ENCODE measurements at places on chromosomes 12 and 14.

GRCh38 chr12:13592063-13592942, 389.1 kb downstream of the GRIN2B start:
- no peak for DNase-seq

- DNase-seq: no peak
Observed at GRCh38 chr14:54348923-54349620, 47.7 kb upstream of the CDKN3 start.

DNA sequence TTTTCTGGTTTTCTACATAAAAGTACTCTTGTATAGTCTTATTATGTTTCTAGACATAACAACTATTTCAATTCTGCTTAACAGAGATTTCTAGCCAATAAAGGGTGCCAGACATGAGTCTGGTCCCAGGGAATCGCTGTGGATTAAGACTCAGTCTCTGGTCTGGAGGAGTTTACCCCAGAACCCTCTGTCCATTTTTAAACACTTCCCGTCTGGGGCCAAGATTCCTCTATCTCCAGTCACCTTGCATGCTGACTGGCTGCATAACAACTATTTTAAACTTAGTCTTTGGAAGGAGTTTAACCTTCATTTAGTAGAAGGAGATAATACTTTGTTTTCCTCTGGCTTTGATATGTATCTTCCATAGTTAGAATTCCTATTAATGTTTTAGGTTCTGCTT, 163.1 kb upstream of the IFNG-AS1 start:
- no peak for DNase-seq

GRCh38 chr14:88866305-88866704, 41.9 kb downstream of the TTC8 start:
- DNase-seq: peak; percentile 15

DNA sequence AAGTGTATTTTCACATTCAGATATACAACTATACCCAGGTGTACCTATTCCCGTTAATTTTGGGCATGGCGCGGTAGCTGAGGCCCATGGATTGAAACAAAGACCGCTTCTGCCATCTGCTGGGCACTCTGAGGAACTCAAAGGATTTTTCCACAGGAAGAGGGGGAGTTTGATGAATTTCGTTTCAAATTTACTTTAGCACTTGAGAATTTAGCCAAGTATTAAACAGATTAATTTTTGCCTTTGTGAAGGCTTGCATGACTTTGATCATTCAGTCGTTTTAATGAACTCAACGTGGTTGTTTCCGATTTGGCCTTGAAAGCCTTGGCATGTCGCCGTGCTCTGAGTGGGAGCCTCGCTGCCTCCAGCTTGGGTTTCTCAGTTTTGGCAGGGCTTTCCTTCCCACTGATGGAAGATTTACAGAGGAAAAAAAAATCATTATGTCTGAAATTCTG, 153.2 kb upstream of the DDHD1 start:
- peak; percentile 73 for DNase-seq

DNA sequence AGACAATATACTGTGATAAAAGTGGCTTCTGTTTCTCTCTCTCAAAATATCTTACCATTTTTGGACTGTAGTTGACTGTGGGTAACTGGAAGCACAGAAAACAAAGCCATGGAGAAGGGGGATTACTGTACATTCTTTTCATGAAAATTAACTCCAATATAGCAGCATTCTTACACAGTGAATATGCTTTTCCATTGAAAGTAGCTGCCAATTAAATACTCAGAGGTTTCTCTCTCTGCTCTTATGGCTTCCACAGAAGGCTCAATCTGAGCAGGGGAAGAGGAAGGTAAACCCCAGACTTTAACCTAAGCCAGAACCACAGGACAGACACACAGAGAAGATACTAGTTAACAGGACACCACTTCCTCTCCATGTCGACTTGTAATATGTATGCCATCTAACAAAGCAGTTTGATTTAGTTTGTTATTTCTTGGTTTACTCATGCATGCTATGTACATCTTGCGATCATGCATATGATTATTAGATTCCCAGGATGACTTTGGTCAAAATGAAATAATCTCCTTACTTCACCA, 150.2 kb downstream of the SSPN start:
- DNase-seq: no peak

DNA sequence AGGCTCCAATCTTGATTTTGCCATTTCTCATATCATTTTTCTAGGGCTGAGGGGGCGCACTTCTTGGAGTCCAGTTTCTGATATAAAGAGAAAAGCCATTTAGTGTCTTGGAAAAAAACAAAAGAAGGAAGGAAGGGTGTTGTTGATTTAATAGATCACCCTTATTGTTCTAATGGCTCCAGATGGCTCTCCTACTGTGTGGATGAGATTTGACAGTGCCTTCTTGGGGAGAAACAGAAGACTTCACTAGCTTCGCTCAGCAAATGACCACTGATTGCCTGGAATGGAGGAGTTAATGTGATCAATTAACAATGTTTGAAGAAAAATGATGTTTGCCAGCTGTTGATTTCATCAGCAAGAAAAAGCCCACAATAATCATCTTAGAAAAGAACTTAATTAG, 216.2 kb downstream of the APAF1 start:
- DNase-seq: no peak

- peak; percentile 84 for DNase-seq
Observed at GRCh38 chr12:6333566-6333965, 8.3 kb downstream of the TNFRSF1A start.

GRCh38 chr14:101256266-101256665, 305.0 kb upstream of the DIO3 start:
- no peak for DNase-seq

DNA sequence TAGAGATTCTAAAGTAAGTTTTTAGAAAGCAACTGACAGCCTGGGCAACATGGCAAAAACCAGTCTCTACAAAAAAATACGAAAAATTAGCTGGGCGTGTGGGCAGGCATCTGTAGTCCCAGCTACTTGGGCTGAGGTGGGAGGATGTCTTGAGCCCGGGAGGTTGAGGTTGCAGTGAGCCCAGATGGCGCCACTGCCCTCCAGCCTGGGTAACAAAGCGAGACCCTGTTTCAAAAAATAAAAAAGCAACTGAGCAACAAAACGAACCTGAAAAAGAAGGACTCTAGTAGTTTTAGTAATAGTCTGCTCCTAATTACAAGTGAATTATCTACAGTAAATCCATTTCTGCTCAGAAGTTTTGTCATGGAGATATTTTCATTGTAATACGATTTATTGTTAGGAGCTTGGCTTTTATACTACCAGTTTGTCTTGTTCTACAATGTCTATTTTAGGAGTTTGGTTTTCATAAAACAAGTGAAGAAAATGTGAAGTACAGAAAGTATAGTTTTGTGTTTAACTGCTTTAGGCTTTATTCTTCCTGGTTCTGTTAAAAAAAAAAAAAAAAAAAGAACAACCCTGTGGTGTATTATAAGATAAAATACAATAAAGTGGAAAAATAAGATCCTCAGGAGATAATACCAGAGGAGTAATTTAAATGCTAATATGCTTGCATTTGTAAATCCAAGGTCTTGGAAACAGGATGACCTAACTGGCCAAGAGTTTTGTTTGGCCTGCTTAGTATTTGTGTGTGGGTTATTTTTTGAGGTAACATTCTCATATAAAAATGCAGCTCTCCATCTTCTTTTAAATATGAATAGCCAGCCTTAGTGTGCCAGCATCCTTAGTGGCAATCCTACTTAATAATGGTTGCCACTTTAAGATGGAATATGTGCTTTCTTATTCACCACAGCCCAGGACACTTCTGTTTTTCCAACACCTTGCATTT, 2.8 kb downstream of the TMX1 start:
- DNase-seq: peak; percentile 13

DNA sequence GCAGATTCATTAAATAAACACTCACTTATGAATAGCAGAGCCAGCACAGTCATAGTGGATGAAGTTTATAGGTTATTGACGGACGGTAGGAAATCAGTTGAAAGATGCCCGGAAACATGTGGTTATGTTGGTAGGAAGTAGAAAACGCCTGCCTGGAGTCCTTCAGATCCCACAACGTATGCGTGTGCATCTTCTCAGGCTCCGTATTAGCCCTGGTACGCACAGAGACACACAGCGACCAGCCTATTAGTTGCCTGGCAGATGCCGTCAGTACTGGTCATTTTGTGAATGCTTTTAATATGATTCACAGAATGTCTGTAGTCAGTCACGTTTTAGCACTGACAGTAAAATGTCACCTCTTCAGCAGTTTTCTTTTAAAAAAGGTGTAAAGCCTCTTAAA, 196.4 kb downstream of the RGS6 start:
- no peak for DNase-seq

- DNase-seq: peak; percentile 22
Observed at GRCh38 chr12:19894050-19894449, 454.8 kb downstream of the AEBP2 start.

- DNase-seq: peak; percentile 60
Observed at GRCh38 chr12:121443193-121443870, 43.4 kb downstream of the RNF34 start.

GRCh38 chr14:68819260-68819691, 26.4 kb upstream of the ZFP36L1 start:
- peak; percentile 65 for DNase-seq

DNA sequence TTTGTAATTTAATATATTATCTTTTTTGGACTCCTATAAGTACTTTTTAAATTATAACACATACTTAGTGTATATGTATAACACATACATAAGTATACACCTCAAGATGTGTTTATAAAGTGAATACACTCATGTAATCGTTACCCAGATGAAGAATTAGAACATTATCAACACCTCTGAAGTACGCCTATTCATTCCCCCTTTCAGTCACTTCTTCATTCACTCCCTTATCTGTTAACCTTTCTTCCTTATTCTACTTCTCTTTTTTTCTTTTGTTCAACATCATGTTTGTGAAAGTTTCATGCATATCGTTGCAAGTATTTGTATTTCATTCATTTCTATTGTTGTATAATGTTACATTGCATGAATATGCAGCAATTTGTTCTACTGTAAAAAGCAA, 98.5 kb downstream of the ARID2 start:
- no peak for DNase-seq

DNA sequence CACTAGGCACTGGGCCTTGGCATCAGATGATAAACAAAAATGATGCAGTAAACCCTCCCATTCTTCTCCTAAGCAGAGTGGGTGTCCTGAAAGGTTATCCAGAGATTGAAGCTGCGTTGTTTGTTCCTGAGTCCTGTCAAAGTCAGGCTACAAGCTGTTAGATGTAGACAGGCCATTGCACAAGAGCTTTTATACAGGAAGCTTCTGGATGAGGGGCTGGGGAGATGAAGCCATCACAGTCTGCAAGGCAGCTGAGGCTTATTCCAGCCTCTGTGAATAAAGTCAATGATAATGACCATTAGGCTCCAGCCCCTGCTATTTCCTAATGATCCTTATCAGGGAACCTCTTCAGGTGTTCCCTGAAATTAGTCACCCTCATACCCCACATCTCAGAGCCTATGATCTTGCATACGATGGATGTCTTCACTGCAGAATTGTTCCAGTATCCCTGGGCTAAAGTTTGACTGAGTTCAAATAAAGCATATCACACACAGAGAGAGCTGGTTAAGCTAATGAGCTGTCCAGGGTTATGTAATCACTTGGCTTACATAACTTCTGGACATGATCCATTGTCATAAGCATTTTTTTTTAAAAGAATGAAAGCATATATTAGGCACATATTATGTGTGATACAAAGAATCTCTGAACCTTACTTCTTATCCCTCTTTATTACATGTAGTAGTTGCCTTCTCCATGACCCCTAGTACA, 337.1 kb upstream of the OR4E1 start:
- no peak for DNase-seq

DNA sequence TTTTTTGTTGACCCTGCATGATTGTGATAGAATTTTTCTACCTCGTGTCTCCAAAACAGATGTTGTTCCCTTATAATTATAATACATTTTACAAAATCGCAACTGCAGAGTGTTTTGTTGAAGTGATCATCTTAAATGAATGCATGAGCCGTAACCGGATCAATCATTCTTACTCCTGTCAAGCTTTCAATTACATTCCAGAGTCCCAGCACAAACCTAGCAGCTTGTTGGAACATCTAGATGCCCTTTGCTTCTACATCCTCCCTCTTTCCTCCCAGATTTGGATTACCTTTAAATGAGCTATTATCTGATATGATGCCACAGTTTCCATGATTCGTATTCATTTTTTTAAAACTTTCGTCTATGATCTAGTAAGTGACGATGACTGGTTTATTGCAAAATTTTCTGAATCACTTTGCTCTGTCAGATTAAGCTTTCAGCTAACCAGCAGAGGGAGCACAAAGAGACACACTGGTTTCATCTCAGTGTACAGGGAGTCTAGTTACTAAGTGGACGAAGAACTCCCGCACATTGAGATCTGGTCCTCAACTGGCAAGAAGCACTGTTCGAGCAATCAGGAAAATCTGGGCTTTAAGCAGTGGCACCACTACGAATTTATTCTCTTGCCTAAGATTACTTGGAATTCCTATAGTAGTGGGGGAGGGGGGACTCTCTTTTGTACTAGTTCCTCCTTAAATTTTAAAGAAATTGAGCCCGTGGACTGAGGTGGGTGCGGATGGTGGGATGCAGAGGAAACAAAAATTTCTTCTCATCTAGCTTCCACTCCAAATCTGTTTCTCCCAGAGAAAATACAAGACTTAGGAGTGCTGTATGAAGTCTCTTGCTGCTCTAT, 40.9 kb downstream of the TSHR start:
- peak; percentile 61 for DNase-seq

DNA sequence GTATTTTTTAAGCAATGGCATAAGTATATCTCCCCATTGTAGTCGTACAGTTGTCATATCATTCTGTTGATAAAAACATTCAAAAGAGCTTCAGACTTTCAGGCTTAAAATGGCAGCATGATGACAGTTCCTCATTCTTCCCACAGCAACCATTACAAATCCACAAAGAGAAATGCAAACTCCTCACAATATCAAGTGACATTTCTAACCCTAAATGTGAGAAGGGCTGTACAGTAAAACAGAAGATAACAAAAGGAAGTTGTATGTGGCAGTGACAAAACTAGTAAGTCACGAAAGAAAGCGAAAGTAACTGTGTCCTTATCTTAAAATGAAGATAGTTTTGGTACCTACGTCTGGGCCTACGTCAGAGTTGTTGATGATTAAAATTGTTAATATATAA, 46.7 kb downstream of the GXYLT1 start:
- DNase-seq: peak; percentile 26

DNA sequence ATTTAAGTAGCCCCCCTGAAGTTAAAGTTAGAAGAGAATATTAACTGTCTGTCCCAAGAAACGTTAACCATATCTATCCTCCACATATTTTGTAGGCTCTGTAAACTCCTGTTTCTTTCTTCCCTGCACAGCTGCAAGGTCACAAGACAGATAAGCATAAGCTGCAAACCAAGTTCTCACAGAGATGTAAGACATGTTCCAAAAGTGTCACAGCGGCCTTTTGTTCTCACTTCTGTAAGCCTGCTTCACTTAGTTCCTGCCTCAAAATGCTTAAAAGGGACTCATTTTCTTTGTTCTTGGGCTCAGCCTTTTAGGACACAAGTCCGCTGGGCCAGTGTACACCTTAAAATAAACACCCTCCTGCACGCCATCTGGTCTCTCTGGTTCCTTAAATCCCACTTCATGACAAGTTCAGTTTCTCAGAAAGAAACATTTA, 3.2 kb downstream of the RNASE1 start:
- no peak for DNase-seq

- DNase-seq: no peak
Observed at GRCh38 chr12:76247026-76247646, 101.1 kb downstream of the BBS10 start.

- DNase-seq: no peak
Observed at GRCh38 chr14:92848887-92849286, 54.8 kb downstream of the GOLGA5 start.
